ENCODE measurements at places on chromosomes 16 and 17.

- no peak for DNase-seq
Observed at GRCh38 chr17:54902611-54903010, 2.0 kb downstream of the TOM1L1 start.

DNA sequence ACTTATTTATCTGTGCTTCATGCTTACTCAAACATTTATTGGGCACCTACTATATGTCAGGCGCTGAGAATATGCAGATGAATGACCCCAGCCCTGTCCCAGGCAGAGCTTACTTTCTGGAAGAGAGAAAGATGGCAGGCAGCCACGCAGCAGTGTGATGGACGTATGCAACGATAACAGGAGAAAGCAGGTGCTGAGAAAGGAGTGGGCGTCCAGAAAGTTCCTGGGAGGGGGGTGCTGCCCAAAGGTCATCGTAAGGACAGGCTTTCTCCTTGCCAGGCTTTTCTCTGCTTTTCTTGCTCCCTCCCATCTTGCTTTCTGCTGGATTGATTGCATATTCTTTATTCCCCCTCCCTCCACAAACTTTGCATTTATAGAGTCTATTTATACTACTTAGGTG is 124.5 kb downstream of the GAS7 start:
- no peak for DNase-seq

DNA sequence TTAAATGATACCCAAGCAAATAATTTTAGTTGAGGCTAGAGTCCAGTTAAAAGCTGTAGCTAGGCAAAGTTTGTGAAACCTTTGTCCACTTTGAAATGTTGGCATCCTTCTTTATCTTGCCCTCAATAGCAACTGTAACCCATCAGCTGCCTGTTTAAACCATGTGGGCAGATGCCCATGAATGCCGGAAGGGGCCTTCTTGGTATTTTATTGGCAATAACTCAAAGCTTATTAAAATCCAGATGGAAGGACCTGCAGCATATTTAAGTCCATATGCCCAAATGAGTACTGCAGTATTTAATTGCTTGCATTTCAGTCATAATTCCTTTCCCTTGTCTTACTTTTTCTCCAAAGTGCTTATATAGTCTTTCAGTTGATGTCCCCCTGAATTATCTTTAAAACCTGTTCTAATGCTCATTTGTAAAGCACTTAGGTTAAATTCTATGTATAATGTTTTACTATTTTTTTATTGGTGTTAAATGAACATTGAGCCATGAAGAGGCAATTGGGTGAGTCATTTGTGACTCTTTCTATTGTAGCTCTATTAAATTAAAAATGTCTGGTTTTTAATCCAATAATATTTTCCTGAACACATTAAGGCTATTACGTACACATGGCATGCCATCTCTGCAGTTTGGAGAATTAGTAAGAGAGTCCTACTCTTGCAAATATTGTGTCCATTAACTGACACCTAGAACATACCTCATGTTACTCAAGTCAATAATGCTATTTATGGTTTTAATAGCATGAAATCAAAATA is 225.3 kb downstream of the KCNJ2 start:
- DNase-seq, result no peak

GRCh38 chr16:49890876-49891275 is 35.0 kb upstream of the ZNF423 start:
- peak; percentile 3 for DNase-seq

DNA sequence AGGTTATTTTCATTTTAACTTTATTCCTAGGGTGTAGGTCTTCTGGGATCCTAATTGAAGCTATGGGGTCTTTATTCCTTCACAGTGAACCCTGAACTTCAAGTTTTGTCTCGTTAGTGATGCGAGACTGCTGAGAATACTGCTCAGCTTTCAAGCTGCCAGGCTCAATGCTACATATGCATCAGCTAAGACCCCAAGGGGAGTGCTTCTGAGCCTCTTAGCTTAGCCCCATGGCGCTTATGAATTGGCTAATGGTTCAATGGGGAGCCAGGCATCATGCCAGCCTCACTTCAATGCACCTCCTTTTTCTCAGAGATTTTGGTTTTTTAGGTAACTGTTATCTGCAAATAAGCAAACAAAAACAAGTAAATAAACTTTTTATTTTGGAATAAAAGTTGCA is 94.1 kb upstream of the SIAH1 start:
- DNase-seq, result no peak

- DNase-seq, result no peak
Observed at GRCh38 chr16:85716680-85717038, 27.9 kb upstream of the GINS2 start.

DNA sequence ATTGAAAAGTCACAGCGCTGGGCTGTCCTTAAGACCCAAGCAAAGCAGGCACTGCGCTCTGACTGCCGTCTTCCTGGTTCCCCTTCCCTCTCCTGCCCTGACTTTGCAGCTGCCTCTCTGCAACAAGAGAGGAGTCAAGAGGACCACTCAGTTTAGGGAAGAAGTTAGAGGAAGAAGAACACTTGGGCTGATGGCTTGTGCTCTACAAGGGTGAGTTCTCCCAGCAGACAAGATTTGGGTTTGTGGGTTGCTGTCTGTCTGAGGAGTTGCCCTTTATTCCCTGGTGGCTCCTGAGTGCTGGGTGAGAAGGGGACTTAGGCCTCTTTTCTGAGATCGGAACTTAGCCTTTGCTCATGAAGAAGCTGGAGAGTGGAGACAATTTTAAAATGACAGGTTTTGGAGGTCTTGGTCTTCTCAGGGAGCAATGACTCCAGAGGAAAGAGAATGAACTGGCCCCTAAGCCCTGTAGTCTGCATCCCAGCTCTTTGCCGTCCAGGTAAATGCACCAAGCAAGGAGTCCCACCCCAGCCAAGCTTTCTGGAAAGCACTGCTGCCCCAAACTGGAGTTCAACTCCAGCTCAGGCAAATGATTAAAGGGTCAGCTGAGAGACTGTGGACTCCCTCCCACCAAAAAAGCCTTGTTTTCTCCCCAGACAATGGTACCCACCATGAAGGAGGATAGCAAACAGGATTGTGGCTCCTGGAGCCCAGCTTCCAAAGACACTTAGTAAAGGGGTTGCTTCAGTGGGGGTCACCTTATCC is 2.7 kb upstream of the HOXB9 start:
- DNase-seq, result no peak

DNA sequence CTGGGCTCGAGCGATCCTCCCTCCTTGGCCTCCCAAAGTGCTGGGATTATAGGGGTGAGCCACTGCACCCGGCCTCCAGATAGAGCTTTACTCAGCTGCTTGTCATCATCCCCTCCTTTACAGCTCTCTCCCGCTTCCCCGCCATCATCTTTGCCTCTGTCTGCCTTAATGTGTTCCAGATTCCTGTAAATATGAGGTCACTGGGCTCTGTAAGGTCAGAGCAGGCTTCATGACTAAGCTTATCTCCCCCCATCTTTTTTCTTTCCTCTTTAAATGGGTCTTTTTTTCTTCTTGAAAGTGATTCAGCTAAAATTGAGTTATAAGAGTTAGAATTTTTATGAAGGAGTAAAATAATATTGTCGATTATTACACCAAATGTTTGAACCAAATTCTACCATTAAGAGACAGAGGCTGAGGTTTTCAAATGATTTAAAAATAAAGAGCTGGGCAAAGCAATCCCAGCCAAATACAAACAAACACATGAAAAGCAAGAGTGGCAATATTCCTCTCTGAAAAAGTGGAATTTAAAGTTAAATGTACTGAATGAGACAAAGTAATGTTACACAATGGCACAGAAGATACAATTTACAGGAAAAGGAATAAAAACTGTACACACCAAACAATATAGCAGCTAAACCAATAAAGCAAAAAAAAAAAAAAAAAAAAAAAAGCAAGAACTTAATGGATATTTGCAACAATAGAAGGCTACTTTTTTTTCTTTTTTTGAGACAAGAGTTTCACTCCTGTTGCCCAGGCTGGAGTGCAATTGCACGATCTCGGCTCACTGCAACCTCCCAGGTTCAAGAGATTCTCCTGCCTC is 62.1 kb downstream of the CRISPLD2 start:
- DNase-seq, result no peak

DNA sequence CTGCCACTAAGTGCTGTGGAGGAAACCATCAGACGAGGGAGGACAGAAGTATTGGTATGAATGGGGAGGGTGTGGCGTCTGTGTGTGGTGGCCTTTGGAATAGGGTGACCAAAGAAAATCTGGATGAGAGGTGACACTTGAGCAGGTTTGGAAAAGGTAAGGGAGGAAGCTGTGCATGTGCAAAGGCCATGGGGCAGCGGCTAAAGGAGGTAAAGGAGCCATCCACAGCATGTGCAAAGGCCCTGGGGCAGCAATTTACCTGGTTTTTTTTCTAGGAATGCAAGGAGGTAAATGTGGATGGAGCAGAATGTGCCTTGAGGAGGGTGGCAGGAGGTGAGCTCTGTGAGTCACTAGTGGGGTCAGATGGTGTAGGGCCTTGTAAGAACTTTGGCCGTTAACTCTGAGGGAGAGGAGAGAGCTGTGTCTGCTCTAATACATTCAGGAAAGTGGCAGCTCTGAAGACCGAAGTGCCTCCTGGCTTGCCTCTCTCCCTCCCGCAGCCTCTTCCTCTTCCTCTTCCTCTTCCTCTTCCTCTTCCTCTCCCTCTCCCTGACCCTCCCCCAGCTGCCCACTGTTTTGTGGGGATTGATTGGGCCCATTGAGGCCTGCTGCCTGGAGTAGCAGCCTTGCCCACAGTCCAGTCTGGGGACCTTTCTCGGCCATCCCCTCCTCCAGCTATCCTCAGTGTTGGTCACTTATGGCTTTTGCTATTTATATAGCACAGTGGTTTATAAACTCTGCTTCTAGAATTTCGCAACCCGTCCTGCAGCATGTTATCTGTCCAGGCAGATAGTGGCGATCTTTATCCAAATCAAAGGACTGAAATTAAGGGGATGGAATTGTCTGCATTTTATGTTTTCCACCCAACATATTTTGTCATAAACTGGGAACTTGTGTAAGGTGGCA is 38.7 kb downstream of the CMIP start:
- DNase-seq, result no peak

DNA sequence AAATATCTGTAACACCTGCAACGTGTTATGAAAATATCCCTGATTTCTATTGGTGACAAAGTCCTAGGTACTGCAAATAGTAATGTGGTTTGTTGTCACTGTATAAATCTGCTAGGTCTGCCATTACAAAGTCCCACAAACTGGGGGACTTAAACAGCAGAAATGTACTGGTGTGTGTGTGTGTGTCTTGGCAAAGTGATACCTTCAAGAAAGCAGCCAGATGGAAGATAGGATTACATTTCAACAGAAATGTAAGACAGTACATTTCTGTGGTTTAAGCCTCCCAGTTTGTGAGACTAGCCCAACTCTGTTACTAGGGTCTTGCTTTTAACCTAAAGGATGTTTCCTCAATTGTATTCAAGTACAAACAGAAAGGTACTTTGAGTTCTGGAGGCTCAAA is 531.7 kb downstream of the NPIPA7 start:
- no peak for DNase-seq

DNA sequence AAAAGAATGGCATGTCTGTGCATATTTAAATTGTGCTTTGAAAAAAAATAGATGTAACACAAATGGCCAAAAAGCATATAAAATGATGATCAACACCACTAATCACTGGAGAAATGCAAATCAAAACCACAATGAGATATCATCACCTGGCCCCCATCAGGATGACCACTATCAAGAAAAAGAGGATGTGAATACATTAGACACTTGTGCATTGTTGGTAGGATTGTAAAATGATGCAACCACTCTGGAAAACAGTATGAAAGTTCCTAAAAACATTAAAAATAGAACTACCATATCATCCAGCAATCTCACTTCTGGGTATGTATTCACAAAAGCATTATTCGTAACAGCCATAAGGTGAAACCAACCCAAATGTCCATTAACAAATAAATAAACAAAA is 91.5 kb downstream of the SPAG9 start:
- no peak for DNase-seq

DNA sequence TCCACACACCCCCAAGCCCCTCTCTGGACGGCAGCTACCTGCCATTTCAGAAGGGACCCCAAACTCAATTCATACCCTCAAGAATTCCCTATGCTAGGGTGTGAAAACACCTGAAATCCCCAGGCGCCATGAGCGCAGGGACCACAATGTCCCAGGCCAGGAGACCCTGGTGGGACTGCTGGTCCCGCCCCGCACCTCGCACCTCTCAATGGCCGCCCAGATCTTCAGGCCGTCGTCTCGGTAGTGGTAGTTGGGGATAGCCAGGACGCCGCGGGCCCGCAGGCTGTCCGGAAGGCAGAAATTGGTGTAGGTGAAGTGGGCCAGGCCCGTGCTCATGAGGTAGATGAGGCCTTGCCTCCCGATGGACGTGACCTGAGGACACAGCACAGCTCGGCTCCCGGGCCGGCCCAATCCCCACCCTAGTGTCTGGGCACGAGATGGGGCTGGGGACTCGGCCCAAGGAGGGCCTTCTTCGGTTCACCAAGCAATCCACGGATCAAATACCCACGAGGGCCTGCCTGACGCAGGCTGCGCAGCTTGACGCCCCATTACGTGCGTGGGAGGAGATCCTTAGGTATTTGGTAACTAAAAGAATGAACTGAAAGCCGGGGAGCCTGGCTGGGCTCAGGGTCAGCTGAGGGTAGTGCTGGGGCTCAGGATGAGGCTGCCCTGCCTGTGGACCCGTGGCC is 9.2 kb downstream of the ALOXE3 start:
- DNase-seq, result no peak

GRCh38 chr17:10777131-10777807 is 26.6 kb downstream of the TMEM238L start:
- no peak for DNase-seq

- DNase-seq, result no peak
Observed at GRCh38 chr17:74340470-74341023, 14.5 kb downstream of the KIF19 start.

- DNase-seq, result no peak
Observed at GRCh38 chr17:81006891-81007290, 15.2 kb downstream of the CHMP6 start.

GRCh38 chr16:52557236-52557635 is 10.3 kb upstream of the TOX3 start:
- DNase-seq, result no peak

- no peak for DNase-seq
Observed at GRCh38 chr17:76171706-76172105, 30.7 kb upstream of the FOXJ1 start.

DNA sequence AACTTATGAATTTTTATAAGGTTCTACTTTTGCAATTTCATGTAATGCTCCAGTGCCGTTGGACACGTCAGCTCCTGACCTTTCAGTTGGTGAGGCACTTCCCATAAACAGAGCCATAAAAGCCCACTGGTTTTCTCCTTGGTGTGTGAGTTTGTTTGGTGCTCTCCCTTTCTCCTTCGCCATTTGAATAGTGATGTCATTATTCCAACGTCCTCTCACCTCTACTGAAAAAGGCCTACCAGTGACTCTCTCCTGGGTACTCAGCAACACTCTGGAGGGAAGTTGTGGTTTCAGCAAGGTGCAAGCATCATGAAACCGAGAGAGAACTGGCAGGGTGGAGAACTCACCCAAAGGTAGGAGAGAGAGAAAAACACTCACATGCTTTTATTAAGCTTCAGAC is 29.6 kb upstream of the HNF1B start:
- DNase-seq, result no peak

DNA sequence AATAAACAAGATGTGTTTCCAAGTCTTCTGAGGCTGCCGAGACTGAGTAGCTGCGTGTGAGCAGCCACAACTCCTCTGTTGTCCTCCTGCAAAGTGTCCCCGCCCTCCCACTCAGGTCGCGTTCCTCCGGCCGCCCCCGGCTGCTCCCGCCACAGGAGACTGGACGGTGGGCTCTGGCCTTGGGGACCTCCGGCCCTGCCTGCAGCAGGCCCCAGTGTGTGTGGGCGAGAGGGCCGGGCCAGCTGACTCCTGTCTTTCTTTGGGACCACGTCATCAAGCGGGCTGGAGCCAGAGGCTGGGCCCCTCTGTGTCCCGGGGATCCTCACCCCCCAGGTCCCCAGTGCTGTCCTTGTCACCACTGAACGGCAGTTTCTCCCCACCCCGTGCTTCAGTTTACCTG is 175.3 kb downstream of the NPIPB11 start:
- DNase-seq, result no peak

GRCh38 chr16:76583945-76584344 is 306.7 kb downstream of the CNTNAP4 start:
- no peak for DNase-seq
